ENCODE measurements at places on chromosomes 7 and 10. TPM values are rescaled to one million over a fixed set of nuclear protein-coding genes. Genes with fewer than 3 reads are reported as not detected.
A peak's percentile ranks its signal among the peaks of the same experiment; 100 is the strongest.

Gene SPDYE9
- 0.29 TPM for polyA plus RNA-seq

Gene HTR5A
- polyA plus RNA-seq, result not detected

Gene TRIL
- 60.5 TPM for polyA plus RNA-seq

- DNase-seq, result no peak
These were observed 436.0 kb upstream of the ADARB2 start for GRCh38 chr10:2173327-2173726.

DNA sequence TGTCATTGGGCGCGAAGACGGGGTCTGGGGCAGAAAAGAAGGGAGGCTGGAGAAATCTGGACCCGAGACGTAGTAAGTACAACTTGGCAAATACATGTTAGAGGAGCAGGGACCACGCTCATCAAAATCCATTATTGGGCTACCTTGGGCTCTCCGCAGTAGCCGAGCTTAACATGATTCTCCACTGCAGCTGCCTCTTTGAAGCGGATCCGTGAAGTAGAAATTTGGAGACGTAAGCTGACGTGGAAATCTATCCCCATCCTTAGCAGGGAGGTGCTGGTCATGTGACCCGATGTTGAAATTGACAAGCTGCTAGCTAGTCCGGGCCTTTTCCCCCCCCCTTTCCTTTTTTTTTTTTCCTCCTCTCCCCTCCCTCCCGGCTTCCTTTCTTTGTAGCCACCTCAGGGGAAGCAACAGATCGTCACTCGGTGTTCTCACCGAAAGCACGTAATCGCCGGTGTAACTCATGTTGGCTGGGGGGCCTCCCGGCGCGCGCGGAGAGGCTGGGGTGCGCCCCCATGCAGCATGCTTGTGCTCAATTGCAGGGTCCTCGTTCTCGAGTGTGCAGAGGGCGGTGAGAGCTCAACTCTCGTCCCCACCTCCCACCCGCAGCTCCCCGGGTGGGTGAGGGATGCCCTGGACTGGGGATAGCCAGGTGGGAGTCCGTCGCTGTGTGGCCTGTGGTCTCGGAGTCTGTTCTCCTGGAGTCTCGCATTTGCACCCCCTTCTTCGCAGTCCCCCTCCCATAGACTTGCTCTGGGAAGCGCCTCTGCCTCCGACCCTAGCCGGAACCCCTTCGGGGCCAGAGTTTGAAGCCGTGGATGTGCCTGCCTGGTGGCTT lies at the start of gene HOXA11:
Gene HOXA11 (minus strand): TSS at position 220 of the 841 bp plus-strand sequence. CDS start 88 bp downstream, at position 132.
- peak; percentile 92 for DNase-seq

GRCh38 chr7:138610671-138611170 lies 90.4 kb downstream of the SVOPL start:
- no peak for DNase-seq

GRCh38 chr7:144527051-144527471 lies 123.6 kb upstream of the NOBOX start:
- peak; percentile 60 for DNase-seq

- no peak for DNase-seq
These were observed 172.3 kb downstream of the CHRM2 start for GRCh38 chr7:137040745-137041144.

Gene WDR86
- 48.7 TPM for polyA plus RNA-seq

DNA sequence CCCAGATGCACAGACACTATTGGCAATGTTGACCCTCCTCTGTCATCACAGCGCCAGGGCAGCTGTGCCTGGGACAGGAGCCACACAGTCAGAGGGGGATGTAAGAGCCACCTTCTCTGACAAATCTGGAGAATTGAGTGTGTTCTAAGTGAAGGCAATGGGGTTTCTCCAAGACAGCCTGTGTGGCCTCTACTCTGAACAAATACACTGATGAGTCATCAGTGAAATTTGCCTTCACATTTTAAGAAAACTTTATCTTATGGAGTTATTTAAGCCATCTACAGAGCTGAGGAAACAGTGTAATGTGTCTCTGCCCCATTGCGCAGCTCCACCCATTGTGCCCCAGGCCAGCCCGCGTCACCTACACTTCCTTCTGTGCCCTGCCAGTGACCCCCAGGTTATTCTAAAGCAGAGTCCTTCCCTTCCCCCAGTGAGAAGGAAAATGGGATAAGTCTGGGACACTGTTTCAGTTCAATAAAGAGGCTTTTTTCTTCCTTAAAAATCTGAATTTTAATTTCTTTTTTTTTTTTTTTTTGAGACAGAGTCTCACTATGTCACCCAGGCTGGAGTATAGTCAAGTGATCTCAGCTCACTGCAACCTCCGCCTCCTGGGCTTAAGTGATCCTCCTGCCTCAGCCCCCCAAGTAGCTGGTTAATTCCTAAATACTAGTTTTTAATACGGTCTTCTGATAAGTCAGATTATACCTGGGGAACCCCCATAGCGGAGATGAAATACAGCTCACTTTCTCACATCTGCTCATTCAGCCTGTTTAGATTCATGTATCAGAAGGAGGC lies 21.8 kb downstream of the AKR1E2 start:
- DNase-seq, result no peak

DNA sequence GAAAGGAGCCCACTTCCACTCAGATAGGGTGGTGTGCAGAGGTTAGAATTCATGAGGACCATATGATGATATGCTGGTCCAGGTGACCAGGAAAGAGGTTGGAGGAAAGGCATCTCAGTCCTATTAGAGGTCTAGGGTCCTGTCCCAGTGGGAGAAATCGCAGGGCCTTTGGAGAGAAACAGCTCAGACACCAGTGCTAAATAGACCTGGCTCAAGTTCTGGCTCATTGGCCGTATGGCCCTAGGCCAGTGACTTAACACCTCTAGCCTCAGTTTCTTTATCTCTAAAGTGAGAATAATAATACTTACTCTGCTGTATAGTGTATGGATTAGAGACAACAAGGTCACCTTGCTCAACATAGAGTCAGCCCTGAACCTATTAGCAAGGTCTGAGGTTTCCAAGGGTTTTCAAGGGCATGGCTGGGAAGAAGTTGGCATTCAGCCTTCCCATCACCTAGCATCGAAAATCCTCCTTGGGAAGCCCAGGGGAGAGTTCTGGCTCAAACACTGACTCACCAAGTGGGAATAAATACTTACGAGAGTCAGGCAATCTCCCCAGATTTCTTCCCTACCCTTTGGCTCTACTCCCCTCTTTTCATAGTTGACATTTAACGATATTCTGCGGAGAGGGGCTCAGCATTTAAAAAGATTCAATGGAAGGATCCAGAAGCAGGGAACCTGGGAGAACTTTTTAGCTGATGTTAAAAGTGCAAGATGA lies 473.1 kb upstream of the PODXL start:
- no peak for DNase-seq

GRCh38 chr7:94486216-94486615 lies 23.4 kb upstream of the CASD1 start:
- no peak for DNase-seq

GRCh38 chr7:79137942-79138341 lies 315.5 kb downstream of the MAGI2 start:
- no peak for DNase-seq

DNA sequence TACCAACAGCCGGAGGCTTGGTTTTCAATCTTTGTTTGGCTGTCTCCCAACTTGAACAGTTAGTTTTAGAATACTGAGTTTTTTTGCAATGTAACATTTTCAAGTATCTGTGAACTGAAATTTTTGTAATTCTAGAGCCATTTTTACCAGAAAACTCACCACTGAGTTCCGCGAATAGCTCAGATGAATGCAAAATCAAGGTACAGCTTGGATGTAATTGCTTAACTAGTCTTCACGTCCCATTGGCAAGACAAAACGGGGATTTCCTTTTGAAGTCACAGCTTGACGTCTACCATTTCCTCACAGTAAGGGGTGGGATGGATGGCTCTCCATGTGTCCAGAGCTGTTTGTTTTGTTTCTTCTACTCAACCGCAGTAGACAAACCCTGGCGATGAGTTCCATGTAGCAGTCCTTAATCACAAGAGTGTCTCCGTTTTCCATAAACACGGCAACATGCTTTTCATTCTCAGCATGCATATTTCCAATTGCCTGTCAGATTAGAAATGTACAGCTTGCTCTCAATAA lies 55.8 kb upstream of the FGFR2 start:
- DNase-seq, result no peak

- no peak for DNase-seq
These were observed 352.8 kb downstream of the RPS24 start for GRCh38 chr10:78386509-78386908.

DNA sequence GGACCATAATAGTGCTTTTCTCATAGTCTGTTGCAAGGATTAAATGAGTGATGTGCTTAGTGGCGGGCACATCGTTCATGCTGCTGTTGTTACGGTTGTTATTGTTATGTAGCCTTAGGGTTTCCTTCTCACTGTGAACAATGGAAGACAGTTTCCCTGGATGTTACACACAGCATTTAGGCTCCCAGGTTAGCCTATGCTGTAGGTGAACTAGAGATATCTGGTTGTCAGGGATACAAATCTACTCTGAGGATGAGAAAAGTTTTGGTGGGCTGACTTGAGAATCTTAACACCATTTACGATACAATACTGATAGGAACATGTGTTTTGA lies 14.7 kb downstream of the SH3PXD2A start:
- no peak for DNase-seq

Gene SYT15B
- 4.1 TPM for polyA plus RNA-seq

Gene GHRHR
- not detected for polyA plus RNA-seq

- DNase-seq, result no peak
These were observed 17.3 kb upstream of the ADRB1 start for GRCh38 chr10:114026189-114027040.

DNA sequence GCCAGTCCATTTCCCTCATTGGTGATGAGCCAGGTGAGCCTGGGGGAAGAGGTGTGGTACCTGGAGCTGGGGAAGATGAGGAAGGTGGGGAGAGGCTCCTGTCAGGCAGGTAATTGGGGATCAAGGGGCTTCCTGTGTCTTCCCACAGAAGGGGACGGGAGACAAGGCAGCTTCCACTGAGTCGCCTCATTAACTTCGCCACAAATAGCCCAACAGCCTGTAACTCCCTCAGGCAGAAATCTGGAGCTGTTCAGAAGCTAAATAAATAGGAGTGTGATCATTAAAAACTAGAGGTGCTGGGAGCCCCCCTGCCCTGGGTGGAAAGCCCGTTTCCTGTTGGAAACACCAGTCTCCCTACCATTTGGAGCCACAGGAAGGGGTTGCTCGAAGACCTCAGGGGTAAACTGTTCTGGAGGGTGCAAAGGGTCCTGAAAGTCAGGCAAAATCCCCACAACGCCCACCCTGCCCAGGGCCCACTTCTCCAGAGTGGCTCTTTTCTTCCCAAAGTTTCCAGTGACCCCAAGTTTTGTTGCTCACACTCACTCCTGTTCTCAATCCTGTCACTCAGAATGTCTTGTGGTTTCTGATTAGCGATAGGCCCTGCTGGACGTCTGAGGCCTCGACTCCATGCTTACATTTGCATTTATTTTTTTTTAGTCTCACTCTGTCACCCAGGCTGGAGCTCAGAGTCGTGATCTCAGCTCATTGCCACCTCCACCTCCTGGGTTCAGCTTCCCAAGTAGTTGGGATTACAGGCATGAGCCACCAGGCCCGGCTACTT lies 25.7 kb downstream of the UNC5B start:
- DNase-seq, result no peak

Gene LLCFC1
- 0.53 TPM for polyA plus RNA-seq

DNA sequence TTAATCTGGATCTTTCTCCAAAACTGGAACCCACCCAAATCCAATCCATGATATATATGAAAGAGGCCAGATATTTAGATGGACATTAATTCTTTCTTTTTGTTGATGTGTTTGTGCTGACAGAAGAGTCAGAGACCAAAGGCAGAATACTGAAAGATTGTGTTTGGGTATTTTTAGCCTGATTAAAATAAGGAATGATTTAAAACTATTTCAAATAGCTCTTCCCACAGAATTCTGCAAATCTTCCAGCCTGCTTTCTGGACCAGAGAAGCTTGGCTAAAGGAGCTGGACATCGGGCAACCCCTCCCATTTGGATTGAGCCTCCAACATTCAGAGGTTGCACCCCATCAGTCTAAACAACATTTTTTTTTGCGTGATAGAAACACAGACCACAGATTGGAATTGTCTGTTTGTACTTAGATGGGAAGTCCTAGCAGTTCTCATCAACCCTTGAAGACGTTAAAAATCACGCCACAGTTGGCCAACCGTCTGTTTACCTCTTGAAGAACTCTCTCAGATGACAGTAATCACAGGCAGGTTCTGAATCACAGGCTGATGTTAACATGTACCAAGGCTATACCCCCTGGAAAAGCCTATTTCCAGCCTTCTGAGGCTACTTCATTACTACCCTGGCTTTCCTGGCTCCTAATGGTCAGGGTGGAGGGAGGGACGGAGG lies 155.2 kb upstream of the NRP1 start:
- no peak for DNase-seq

DNA sequence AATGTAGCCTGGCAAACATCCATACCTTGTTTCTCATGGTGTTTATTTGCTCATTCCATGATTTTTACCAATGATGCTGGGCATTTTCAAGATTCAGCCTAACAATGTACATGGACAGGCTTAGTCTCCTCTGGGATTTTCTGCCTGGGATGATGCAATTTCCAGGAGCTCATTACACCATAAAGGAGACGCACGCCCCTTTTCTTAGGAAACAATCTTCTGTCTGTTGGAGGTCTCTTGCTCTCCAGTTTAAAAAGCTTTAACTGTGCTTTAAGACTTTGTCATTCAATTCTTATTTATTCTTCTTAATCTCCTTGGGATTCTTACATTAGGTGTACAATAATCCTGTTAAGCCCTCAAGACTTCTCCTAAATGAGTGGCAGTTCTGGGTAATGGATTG lies 150.3 kb upstream of the NRP1 start:
- DNase-seq, result no peak

GRCh38 chr10:50641626-50642025 lies 17.9 kb upstream of the SGMS1 start:
- no peak for DNase-seq

Gene GPR158
- 0.35 TPM for polyA plus RNA-seq

- no peak for DNase-seq
These were observed 10.2 kb upstream of the FRA10AC1 start for GRCh38 chr10:93712593-93712992.

Gene SLC26A5
- polyA plus RNA-seq, result not detected

Gene PAX4
- not detected for polyA plus RNA-seq

GRCh38 chr10:121375172-121375571 lies 223.1 kb downstream of the FGFR2 start:
- DNase-seq, result no peak

GRCh38 chr10:108241166-108241565 lies 1076.7 kb upstream of the SORCS1 start:
- DNase-seq, result no peak

- DNase-seq, result no peak
These were observed 78.0 kb upstream of the CTTNBP2 start for GRCh38 chr7:117951285-117951684.

Measured in right renal pelvis (tissue), 4 donors.